Tongue (tissue), 3 donors: ENCODE measurements at places on chromosomes 3 and 15.
A peak's percentile ranks its signal among the peaks of the same experiment; 100 is the strongest.

DNA sequence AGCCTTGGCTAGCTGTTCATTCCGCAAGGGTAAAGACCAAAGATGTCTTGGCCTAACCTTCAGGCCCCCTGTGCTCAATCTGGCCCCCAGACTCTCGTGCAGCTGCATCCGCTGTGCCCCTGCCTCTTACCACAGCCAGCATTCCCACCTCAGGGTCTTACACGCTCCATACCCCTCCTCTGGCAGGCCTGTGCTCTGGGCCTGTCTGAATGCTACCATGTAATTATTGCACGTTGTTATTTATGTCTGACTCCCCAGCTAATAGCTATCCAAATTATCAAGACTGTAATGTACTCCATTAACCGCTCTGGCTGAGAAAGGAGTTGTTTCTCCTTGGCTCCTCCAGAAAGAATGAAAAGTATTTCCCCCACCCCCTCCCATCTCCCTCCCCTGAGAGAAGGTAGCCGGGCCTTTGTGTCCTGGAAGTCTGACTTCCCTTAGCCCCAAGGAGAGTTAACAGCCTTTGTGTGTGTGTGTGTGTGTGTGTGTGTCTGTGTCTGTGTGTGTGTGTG is 54.5 kb upstream of the UBE2E1 start:
- no peak for DNase-seq

DNA sequence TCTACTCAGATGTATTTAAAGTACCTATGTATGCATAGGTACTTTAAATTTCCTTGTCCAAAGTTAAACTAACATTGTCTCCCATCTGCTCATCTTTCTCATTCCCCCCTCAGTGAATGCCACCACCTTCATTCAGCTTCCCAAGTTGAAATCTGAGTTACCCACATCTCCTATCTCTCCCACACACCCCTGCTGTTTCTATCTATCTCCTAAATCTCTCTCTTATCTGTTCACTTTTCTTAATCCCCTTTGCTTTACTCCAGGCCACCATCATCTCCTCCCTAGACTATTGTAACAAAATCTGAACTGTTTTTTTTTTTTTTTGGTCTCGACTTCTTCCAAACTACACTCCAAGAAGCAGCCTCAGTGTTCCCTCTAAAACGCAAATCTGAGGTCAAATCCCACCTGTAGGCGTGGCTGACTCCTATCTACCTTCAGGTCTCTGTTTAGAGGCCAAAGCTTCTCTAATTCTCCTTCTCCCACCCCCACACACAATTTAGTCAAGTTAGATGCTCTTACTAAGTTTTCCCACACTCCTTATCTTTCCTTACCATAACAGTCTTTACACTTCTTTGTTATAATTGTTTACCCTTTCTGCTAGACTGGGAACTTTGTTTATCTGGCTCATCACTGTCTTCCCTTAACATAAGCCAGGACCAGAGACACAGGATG is 3.5 kb upstream of the NEO1 start:
- no peak for DNase-seq

- peak; percentile 57 for DNase-seq
These were observed 495 bp upstream of the COL7A1 start for GRCh38 chr3:48595526-48596121.

- no peak for DNase-seq
These were observed 235.8 kb downstream of the SUCLG2 start for GRCh38 chr3:67418426-67419217.

DNA sequence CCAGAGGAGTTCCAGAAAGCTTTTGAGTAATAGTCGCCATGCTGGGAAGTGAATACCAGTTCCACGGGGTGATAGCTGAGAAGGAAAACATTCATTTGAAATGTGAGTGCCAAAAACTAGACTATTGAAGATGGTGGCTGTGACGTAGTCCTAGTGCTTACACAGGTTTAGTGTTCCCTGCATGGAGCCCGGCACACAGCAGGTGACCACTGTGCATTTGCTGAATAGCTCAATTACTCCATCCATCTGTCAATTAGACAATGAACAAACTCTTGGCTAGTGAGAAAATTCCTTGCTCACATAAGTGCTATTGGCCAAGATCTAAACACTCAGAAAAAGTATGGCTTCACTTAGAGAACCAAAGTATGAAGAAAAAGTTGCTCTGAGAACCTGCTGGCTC is 448.1 kb upstream of the WNT5A start:
- no peak for DNase-seq

DNA sequence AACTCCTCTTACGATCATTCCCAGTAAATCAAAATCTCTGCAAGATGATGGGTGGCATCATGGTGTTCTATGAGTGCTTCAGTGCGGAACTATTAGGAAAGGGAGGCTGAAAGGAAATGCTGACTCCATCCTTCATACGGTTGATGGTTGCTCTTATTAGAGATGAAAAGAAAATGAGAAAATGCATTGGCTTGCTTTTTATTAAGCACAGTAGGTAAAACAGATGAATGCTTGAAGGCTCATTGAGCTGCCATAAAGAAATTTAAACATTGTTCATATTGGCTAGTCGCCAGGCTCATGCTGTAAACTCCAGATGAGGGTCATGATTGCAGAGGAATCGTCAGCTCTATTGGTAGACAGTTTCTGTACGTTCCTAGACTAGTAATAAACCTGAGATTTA is 115.8 kb downstream of the EPHA3 start:
- no peak for DNase-seq

DNA sequence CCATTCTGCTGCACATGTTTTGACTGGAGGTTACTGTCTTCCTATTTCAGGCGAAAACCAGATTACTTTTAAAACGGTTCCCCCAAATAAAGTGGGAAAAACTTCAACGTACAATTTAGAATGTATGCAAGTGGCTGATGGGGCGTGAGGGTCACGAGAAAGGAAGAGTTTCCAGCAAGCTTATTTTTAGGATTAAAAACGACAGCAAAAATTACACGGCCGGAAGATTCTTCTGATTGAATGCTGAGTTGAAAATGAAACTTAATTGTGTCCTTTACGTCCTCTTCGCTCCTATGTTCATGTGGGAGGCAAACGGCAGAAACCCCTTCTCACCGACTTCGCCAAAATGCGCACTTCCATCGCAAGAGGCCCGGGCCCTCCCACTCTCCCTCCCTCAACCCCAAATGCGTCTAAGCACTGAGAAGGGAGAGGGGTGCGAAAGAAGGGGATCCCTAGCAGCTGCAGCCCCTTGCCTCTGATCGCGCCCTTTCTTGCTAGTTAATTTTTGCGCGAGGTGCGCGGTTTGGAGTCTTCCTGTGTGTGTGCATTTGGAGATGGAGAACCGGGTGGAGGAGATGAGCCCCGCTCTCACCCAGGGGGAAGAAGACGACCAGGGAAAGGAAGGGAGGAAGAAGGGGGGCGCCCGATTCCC is 656 bp downstream of the CD47 start:
- peak; percentile 70 for DNase-seq

GRCh38 chr3:136105044-136105443 is 91.1 kb downstream of the MSL2 start:
- DNase-seq = no peak

GRCh38 chr15:66196602-66197001 is 56.9 kb downstream of the MEGF11 start:
- DNase-seq = no peak

- DNase-seq = peak; percentile 77
These were observed 40.5 kb downstream of the HES1 start for GRCh38 chr3:194176274-194176991.

DNA sequence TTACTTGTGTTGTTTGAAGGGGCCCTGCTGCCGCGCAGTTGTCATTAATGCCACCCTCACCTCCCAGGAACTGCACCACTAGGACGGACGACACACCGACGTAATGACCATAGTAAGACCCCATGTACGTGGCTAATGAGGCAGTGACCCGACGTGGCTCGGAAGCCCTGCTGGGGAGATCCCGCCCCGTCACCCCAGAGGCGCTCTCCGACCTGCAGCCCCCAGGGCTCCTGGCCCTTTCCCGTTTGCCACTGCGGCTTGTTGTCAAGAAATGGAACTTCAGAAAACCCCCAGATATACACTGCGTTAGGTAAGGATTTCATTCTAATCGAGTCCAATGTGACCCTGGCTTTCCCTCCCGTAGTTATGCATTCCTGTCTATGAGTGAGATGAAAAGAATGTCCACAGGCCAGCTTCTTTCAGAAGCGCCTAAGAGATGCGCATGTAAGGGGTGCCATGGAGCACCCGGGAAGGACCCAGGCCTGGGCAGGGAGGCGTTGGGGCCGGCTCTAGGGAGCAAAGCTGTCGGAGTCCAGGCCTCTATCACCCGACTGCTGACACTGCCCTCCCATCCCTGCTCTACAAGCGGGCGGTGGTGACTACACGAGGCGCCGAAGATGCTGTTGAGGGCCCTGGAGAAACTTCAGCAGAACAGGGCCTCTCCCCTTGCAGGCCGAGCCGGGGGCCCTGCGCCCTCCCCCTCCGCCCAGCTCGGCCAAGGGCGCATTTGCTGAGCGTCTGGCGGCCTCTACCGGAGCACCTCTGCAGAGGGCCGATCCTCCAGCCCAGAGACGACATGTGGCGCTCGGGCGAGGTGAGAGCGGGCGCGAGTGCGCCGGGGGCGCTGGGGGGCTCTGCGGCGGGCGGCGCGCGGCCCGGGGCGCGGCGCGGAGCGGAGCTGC is at the start of gene GABRA5:
TSS of gene GABRA5 (plus strand) at position 765 of the 902 bp plus-strand sequence. CDS start 2,187 bp downstream, outside the sequence.
- DNase-seq = peak; percentile 83

DNA sequence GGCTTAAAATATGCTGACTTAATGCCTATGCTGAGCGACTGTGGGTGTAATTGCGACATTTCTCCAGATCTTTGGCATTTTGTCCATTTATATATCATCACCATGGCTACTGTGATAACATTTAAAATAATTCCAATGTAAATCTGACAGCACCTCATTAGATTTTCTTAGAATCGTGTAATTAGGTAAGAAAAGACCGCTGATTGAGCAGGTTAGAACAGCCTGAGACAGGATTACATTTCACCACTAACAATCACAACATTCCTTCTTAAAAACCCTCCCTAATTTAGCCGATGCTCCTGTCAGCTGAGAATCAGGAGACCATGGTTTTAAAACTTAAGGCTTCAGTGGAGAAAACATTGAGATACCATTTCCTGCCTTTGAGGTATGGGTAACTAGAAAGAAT is 455.3 kb upstream of the PDZRN3 start:
- peak; percentile 11 for DNase-seq

- no peak for DNase-seq
These were observed 11.1 kb downstream of the ZBTB38 start for GRCh38 chr3:141379250-141379966.

- no peak for DNase-seq
These were observed 44.9 kb upstream of the KLHL25 start for GRCh38 chr15:85839643-85840042.

GRCh38 chr3:122002611-122003010 is 19.4 kb downstream of the ILDR1 start:
- no peak for DNase-seq

- DNase-seq = no peak
These were observed 17.9 kb downstream of the FANCD2OS start for GRCh38 chr3:10090179-10090578.

DNA sequence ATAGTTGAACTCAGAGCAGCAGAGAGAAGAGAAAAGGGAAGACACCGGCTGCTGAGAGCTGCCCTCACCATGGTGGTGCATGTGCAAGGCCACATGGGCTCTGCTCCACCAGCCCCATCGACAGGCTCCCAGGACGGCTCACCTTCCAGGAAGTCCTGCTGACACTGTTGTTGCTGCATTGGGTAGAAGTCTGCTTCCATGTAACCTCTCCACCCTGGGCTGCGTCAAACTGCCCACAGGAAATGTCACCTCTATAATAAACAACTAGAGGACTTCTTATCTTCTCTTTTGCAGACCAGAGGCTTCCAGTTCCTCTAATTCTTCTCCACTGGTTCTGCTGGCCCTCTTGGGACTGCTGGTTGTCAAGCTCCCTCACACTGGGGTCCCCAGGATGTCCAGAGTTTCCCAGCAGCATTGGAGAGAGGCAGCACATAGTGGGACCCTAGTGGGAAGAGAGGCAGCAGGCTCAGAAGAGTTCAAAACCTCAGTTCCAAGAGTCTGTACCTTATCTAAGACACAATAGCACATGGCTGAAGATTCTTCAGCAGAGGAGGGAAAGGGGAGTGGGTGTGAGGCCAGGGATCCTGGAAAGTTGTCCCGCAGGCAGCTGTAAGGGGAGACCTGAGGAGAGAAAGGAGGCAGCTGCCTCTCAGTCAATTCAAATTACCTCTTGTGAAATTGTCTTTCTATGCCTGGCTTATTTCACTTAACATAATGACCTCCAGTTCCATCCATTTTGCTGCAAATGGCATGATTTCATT is 5.8 kb upstream of the CCR3 start:
- DNase-seq = no peak

DNA sequence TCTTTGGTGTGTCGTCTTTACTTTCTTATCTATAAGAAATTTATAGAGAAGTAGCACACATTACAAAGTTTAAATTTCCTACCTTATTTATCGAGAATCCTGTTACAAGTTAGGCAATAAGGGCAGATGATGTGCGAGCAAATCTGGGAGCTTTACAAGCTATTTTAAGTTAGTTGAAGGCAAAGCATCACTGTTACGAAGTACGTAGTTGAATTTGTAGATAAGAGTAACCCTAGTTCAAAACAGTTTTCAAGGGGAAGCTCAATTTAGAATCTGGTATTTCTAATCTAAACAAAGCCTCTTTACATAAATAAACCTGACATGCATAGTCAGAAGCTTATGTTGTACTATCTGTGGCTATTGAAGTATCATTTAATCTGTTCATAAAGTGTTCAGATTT is 8.4 kb downstream of the KBTBD8 start:
- no peak for DNase-seq

- no peak for DNase-seq
These were observed 115.1 kb upstream of the ICE2 start for GRCh38 chr15:60594071-60594470.

DNA sequence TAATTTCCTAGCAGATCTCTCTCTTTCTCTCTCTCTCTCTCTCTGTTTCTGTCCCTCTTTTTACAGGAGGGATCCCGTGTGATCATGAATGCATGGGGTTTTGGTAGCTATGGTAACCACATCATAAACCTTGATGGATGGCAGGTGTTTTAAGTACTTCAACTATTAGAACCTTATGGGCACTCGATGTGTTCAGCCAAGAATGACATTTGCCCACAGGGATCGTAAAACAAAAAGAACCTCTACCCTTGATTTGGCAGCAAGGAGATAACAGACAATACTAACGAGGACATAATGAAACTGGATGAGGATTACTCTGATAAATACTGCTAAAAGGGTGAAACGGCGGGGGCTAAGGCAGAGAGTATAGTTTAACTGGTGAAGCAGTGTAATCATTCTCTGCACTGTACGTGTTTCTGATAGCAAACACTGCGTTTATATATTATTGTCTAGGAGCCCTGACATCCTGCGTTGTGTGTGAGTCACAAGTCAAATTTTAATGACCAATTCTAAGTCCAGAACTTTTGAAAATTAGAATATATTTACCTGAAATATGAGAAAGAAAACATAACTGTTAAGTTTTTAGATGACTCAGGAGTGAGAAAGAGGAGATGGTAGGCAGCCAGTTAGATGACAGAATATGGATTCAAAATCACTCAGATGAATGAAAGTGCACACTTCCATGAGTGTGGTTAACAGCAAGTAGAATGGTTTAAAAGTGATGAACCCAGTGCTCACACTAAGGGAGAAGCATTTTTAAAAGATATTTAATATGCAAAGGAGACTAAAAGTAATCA is 80.3 kb downstream of the OTOL1 start:
- DNase-seq = peak; percentile 7

- no peak for DNase-seq
These were observed 52.7 kb downstream of the TFG start for GRCh38 chr3:100761951-100762350.
